ENCODE measurements at places on chromosomes 7 and 10. TPM values are rescaled to one million over a fixed set of nuclear protein-coding genes. Genes with fewer than 3 reads are reported as not detected.

- DNase-seq, result no peak
These were observed 1.8 kb downstream of the PGAM2 start for GRCh38 chr7:44063547-44063893.

- no peak for DNase-seq
These were observed 671.4 kb upstream of the GALNT17 start for GRCh38 chr7:70460562-70460961.

DNA sequence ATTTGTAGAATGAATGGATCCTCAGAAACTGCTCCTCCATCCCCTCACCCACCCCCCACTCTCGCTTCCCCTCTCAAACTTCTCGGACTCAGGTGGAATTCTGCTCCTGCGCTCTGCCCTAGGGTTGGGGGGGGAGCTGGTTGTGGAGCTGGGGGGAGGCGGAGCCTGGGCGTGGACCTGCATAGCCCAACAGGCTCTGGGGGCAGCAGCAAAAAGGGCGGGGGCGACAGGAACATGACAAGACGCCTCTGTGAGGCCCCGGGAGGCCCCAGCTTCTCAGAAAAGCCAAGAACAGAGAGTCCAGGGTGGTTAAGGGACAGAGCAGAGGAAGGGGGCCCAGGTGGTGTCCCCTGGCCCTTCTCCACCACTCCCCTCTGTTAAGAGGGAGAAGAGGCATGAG is 3.5 kb downstream of the TSC22D4 start:
- DNase-seq, result no peak

CYP3A7 gene
- 0.91 TPM for polyA plus RNA-seq

INHBA gene
- polyA plus RNA-seq, result 3.1 TPM

- no peak for DNase-seq
These were observed 17.4 kb downstream of the BEND7 start for GRCh38 chr10:13511409-13511808.

DNA sequence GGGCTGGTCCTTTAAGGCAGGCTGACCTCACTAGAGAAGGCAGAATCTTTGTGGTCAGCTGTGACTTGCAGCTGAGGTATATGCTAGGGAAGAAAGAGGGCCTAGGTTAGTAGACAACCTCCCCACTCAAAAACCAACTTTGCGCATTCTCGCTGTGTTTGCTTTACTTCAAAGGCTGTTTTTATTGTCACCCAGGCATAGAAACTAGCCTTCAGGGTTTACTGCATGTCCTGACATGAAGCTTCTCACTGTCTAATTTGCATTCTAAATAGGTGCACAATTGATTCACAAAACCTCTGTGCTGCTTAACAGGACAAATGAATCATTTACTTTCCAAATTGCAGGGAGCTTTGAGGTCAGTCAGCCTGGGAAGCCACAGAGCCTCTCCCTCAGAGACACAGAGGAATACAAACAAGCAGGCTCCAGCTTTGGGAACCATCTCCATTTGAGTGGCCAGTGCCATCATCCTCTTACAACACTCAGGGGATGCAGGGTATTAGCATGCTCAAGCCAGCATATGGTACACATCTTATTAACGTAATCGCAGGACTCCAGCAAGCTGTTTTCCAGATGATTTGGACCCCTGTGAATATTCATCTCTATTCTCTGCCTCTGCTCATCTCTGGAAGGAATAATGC is 596.4 kb upstream of the GHITM start:
- no peak for DNase-seq

MRLN gene
- 0.19 TPM for polyA plus RNA-seq

DNA sequence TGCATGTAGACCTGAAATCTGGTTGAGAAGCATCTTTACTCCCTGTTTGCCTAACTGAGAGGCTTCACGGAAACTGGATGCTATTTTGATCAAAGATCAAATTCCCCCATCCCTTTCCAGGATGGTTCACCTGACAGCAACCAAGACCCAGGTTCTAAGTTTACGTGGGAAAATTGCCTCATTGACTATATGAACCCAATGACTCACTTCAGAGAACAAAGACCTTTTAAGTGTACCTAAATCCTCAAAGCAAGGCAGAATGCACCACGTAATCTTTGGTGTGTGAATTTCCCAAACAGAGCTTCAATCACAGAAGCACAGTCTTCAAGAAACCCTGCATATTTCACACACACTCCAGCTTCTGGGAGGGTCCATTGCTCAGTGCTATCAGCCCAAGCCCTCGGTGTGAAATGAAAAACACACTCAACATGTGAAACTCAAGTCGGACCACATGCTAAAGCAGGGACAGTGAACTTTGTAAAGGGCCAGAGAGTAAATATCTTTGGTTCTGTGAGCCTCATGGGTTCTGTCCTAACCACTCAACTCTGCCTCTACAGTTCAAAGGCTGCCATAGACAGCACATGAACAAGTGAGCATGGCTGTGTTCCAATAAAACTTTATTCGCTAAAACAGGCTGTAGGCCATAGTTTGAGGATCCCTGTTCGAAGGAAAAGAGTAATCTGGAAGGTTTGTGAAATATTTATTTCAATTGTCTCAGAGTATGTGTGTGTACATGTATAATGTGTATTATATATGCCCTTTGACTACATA is 275.6 kb upstream of the FOXK1 start:
- DNase-seq, result no peak

GRCh38 chr10:6221971-6222751 is 19.4 kb downstream of the PFKFB3 start:
- no peak for DNase-seq

LIPK gene
- polyA plus RNA-seq, result not detected

GRCh38 chr7:156735851-156736250 is 95.3 kb downstream of the RNF32 start:
- DNase-seq, result no peak

DNA sequence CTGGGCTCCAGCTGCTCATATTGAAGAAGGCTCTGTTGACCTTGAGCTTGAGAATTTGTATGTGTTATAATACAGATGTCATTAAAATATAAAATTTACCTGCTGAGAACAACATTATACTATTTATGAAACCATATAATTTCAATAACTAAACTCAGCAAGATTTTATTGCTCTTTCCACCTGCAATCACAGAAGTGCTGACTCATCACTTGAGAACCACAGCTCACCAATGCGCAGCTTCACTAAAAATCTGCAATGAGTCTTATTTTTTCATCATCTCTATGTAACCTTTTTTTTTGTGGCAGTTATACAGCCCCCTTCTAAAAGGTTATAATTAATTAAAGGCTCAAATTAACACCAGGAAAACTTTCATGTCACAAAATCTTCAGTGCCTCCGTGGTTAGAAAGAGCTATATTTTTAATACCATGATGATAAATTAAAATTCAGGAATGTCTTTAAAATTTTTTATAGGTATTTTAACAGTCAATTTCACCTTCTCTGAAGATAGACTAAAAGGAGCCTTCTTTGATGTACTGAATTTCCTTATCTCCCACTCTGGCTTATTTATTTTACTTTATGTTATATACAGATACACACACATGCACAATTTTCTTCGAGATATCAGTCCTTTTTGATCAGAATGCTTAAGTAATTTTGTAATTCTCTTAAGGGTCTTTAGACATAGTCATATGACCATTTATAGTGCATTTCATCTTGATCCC is 102.7 kb downstream of the EVX1 start:
- no peak for DNase-seq

DNA sequence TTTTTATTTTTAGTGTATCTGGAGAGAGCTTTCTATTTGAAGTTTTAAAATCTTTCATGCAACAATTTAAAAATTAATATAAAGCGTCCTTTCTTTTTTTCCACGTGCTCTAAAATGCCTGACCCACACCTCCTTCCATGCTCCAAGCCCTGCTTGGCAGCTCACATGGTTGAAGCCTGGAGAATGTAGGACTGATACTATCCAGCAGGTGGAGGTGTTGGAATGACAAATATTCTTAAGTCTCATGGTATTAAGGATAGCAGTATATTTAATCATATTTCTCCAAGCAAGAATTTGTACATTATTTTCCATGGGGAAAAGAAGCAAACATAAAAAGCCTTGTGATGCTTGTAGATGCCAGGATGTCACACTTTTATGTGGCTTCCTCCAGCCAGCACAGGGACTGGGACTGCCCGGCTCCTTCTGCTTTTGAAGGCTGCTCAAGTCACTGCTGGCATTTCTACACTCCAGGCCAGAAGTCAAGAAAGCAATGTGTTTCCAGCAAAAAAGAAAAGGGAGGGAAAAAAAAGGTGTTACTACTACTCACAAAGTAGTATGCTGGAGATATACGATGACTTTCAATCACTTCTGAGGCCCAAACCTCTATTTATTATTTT is 49.7 kb downstream of the BZW2 start:
- DNase-seq, result peak; percentile 13

COG5 gene
- polyA plus RNA-seq, result 35.6 TPM

LRRC17 gene
- 82.3 TPM for polyA plus RNA-seq

- no peak for DNase-seq
These were observed 27.5 kb upstream of the FIGNL1 start for GRCh38 chr7:50477640-50478039.

GRCh38 chr7:79988653-79989052 is 146.0 kb upstream of the GNAI1 start:
- no peak for DNase-seq

GRCh38 chr7:41219276-41219675 is 483.6 kb downstream of the INHBA start:
- no peak for DNase-seq

RELN gene
- 9.3 TPM for polyA plus RNA-seq

ACSM6 gene
- polyA plus RNA-seq, result 0.14 TPM

GRCh38 chr7:98221611-98222532 is 10.6 kb downstream of the BHLHA15 start:
- no peak for DNase-seq

DNA sequence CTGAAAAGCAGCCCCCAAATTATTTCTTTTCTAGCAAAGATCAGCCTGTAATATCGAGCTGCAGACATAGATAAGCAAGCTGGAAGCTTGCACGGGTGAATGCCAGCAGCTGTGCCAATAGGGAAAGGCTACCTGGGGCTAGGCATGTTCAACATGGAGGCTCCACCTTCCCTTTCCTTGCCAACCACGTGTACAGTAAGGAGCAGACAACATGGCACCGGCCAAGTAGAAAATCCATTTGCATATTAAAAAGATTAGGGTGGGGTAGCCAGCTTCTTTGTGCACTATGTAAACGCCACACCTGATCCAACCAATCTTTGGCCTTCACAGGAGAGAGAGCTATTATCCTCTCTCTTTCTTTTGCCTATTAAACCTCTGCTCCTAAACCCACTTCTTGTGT is 56.7 kb upstream of the SEPHS1 start:
- no peak for DNase-seq

TAF5 gene
- 8.9 TPM for polyA plus RNA-seq

- DNase-seq, result no peak
These were observed 4.7 kb downstream of the NFE2L3 start for GRCh38 chr7:26156451-26157420.

GRCh38 chr10:69464801-69465401 is 13.6 kb downstream of the TSPAN15 start:
- no peak for DNase-seq

GRCh38 chr10:102650655-102651454 is 6.6 kb downstream of the TRIM8 start:
- DNase-seq, result no peak

DNA sequence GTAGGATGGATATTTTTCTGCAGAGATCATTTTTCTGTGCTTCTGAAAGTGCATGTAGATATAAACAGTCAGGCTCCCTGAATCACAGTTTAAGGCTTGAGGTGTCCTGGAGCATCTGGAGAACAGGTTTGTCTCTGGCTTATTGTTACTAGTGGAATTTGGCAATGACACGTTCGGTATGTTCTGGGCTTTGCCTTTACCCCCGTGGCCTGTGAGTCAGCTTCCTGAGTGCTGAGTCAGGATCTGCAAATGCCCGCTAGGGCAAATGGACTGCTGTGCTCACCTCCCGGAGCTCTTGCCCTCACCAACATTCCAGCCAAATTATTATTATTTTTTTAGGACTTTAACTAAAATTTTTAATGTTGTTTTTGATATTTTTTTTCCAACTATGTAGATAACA is 192.5 kb upstream of the PRSS1 start:
- DNase-seq, result no peak

SUN3 gene
- 0.58 TPM for polyA plus RNA-seq

DNA sequence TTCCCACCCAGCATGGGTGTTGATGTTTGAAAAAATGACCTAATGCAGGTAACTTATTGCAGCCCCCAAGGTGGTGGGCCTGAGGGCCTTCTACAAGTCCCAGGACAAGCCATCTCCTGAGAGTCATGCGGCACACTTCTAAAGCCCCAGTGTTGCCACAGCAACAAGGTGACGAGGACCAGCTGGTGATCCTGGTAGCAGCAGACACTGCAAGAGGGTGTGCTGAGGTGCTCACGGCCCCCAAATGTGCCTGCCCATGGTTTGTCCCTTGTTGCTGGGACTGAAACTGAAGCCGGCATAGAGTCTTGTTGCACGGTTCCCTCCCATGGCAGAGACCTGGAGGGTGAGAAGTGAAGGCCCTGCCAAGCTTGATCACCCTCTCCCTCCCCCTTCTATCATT is 333.2 kb upstream of the MGMT start:
- peak; percentile 39 for DNase-seq

DNA sequence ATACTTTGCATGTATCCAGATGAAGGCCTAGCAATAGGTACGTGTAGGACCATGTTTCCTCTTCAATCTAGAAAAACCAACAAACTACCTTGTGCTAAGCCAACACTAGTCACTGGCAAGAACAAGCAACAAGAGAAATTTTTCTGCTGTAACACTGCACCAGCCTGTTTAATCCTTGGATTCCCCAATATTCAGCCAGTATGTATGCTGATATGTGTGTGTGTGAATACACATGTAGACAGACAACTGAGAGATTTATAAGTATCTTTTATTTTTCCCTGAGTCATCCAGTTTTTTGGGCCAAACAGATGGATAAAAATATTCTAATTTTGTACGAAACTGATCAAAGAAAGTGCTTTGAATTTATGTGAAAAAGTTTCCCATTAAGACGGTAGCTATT is 26.2 kb downstream of the GLI3 start:
- DNase-seq, result no peak

DNA sequence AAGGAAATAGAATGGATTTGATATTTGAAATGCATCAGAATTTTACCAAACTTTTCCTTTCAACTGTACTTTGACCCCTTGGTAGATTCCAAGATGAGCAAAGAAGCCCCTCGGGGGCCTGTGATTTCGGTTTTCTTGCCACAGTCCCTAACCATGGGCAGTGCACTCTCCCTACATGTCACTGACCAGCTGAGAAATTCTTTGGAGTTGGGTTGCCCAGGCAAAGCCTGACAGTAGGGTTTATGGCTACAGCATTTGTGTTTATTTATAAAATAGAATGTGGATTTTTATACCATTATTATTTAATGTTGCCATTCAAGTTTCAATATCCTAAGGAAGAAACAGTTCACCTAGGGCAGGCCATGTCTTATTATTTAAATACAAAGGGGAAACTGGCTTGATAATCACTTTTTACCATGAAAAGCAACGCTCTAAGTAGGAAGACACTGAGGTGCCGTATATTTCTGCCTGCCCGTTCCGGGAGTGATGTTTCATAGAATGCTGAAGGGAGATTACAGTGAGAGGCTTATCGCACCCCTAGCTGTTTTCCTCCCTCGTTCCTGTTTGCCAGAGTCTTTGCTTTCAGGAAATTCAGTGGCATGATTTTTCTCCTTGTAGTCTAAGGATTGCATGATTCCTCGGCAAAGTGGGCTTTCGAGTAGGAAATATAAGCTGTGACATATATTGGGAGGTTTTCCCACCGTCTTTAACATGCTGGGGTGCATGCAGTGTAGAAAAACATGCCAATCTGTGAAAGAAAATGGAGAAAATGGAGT is 35.8 kb downstream of the WIPF3 start:
- no peak for DNase-seq

ANKRD22 gene
- not detected for polyA plus RNA-seq

Measured in renal cortex interstitium (tissue), 15 donors.